A172 (cell line): ENCODE measurements at places on chromosomes 6 and 20.

- no peak for DNase-seq
Measured at GRCh38 chr20:21517566-21518277, 3.9 kb upstream of the NKX2-2 start.

- peak; percentile 19 for DNase-seq
Measured at GRCh38 chr6:13526727-13527670, 39.6 kb upstream of the GFOD1 start.

GRCh38 chr6:82521369-82521768 is 157.8 kb downstream of the TPBG start:
- no peak for DNase-seq

- DNase-seq: peak; percentile 6
Measured at GRCh38 chr6:70547313-70547712, 19.4 kb upstream of the SDHAF4 start.

- peak; percentile 61 for DNase-seq
Measured at GRCh38 chr6:160088069-160088783, 33.4 kb upstream of the SLC22A1 start.

GRCh38 chr6:82176616-82177015 is 70.9 kb downstream of the IBTK start:
- no peak for DNase-seq

- DNase-seq: no peak
Measured at GRCh38 chr20:23461180-23461579, 8.5 kb upstream of the CST11 start.

DNA sequence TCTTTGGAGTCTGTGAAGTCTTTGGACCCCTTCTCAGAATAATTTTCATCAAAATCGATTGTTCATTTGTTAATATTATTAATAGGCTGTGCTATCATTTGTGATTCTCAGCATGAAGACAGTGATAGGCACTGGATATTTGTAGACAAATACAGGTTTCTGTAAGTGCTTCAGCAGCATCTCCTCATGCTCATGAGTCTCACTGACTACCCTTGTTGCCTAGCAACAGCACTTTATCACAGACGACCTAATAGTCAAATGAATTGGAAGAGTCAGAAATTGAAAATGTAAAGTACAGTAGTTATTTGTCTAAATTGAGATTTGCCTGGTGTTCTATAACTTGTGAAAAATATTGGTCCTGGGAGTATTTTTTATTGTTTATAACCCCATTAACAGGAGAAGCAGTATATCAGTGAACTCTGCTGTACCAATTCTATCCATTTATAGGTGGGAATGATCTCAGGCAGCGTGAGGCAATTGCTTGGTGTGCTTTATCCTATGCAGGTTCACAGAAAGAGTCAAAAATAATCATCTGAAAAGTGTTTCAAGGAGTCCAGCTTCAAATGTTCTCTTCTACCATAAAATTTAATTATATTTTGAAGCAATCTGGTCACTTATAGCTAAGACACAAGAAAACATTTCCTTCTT is 684.6 kb downstream of the RFPL4B start:
- DNase-seq: no peak

- peak; percentile 43 for DNase-seq
Measured at GRCh38 chr6:17418281-17419188, 25.1 kb downstream of the CAP2 start.

DNA sequence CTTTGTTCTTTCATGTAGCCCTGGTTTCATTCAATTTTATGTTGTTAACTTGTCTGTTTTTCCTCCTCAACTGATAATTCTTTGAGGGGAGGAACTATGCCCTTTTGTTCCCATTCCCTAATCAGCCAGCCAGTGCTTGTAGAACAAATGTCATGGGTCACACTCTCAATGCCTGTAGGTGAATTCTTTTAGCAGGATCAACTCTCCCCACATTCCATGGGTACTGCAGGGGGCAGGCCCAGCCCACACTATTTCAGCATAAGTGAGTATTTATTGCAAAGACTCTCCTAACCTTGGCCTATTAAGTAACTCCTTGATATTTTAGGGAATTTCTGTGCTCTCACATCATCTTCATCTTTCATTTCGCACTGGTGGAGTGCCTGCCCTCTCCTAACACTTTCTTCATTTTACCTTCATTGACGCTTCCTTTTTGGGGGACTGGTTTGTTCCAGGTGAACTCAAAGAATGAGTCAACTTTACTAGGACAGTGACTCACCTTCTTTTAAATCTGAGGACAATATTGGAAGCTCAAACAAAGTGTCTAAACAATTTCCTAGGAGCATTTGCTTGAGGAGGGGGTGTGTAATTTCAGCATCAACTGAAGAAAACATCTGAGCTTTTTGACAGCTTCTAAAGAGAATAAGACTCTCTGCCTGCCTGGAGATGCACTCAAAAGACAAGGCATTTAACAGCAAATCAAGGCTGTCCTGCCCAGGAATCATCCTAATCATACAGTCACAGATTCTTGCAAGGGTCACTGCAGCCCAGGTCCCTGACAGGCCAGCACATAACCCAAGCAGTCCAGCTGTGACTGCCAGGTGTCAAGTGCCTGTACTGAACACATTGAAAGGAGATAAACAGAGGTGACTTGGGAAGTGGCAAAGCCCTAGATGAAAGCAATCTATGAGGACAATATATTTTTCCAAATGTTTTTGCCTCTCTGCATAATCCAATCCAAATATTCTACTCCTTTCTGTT is 263.9 kb upstream of the PRND start:
- no peak for DNase-seq
